NCI-H526 treated with DMSO at 0.1 percent for 48 hours (cell line): ENCODE measurements at places on chromosomes 4 and X.

DNA sequence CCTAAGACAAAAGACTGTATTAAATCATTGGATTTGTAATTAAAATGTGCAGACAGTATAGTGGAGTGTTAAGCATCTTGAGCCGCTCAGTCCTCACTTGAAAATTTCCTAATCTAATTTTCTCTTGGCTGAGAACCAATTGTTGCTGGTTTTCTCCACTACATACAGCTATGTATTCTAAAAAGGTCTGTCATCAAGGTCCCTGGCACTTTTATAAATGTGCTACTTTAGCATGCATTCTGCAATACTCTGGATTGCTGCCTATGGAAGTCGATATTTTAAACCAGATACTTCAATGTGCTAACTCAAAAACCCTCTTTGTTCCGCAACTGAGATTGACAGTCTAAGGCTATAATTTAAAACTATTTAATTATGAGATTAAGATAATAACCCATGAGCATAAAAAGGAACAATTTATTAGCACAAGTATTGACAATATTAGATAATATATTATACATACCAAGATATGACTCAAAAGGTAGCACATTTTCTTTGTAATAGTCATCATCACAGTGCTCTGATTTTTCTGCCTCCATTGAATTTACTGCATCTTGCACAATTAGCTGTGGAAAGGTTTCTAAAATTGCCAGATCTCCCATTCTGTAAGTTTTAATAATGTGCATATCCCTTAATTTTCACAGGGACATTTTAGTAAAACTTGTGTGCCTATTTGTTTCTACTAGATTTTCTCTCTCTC lies 815.1 kb downstream of the ADGRL3 start:
- no peak for DNase-seq

GRCh38 chr4:176563591-176563990 lies 229.1 kb downstream of the VEGFC start:
- peak; percentile 63 for DNase-seq

DNA sequence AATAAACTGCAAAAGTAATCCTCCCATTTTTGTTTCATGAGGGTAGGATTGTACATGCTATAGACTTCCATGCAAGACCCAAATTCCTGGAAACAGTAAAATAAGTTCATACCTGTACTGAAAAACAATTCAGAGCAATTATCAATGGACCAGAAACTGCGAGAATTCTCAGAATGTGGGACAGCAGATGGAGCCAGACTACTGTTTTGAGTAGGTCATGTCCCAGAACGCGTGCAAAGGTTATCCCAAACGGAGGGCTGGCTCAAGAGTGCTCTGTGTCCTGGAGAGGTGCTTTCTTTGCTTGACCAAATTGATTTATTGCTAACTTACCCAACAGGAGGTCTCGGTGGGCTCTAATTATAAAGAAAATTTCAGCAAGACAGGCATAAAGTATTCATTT lies 1.7 kb upstream of the MAGEH1 start:
- DNase-seq = no peak

DNA sequence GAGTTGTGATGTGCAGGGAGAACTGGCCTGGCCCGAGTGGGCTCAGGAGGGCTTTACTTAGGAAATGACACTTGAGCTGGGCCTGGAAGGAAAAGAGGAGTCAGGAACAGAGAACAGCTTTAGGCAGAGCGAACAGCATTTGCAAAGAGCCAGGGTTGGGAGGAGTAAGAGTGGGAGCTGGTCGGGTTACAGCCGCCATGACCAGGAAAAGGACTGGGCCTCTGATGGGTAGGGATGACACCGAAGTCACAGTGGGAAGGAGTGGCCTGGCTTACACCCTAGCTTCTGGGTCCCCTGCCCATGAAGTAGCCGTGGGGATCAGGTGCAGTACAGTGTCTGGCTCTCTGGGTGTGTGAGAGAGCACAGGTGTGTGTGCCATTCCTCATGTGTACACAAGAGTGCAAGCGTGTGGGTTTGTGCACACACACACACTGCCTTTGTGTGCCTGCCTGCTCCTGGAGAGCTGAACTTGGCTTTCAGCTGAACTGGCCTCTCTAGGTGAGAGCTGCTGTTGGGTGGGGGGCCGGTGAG lies 31.6 kb downstream of the TRMT44 start:
- DNase-seq = no peak

GRCh38 chr4:56821381-56822243 lies at the start of gene SPINK2:
TSS of gene SPINK2 (minus strand) at chr4:56821701. CDS start at chr4:56821662, 39 bp downstream.
- DNase-seq = peak; percentile 45

DNA sequence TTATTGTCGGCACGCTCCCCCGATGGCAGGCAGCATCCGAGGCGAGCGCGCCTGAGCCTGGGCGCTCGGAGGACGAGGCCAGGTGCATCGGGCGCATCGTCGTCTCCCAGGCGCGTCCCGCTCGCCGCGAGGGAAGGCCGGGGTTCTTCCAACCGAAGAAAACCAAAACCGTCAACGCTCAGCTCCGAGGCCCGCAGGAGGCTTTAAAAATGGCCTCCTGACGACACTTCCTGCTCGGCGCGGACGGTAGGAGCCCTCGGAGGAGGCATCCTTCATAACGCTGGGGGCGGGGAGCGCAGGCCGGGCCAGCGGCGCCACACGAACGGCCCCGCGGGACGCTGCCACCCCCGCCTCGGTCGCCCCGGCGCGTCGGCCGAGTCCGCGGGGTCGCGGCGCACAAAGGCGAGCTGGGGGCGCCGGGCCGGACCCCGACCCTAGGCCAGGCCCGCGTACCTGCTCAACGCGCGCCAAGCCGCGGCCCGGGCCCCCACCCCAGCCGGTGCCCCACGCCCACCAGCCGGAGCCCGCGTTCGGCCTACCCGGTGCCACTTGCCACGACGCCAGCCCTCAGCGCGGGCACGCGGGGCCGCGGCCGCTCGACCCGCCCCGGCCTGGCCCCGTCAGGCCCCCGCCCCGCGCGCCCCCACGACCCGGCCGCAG lies 501 bp downstream of the ZNF518B start:
- peak; percentile 35 for DNase-seq

- no peak for DNase-seq
Measured at GRCh38 chr4:8015512-8015911, 75.9 kb upstream of the AFAP1 start.

DNA sequence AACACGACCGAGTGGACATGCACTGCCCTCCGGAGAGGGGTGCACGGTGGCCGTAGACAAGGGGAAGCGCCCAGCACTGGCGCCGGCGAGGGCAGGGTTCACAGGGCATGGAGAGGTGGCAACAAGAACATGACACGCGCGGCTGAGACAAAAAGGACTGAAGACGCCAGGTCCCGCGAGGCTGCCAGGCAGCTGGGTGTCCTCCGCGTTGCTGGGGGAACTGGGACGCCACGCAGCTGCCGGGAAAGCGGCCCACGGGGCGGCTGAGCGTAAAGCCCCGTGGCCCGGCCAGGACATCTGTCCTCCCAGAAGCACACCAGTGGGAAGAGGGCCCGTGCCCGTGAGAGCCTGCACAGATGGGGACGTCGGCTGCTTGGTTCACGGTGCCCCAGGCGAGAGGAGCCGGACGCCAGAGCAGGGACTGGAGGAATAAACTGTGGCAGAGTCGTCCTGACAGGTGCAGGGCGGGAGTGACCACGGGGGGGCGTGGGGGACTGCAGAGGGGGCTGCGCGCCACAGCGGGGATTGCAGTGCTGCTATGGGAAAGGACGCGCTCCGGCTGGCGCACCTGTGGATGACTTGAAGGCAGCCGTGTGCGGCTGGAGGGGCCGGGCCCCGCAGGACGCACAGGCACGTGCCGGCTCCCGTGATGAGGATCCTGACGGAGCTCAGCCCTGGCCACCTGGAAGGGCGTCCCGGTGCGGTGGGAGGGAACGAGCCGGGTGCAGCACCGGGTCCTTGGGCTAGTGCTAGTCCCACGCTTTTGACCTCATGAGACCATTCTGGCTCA lies 32.1 kb upstream of the GTPBP6 start:
- no peak for DNase-seq

DNA sequence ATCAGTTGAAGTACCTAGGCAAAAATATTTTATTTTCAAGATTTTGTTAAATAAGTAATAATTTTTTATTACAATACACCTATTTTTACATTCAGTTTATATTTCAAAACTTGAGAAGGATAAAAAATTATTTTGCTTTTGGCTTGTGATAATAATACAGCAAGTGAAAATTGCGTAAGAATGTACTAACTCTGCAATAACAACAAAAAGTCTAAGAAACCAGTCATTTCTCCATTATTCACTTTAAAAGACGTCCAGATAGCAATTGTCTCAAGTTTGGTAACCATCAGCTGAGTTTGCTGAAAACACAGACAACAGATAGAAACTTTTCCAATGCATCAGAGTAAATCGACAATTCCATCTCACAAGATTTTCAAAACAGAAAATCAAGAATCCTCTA lies 12.1 kb downstream of the CXCL8 start:
- no peak for DNase-seq
